ENCODE measurements at places on chromosomes 4 and X. TPM values are rescaled to one million over a fixed set of nuclear protein-coding genes. Genes with fewer than 3 reads are reported as not detected.

The TXK gene
- total RNA-seq: not detected

- DNase-seq: no peak
These were observed 104.9 kb downstream of the TMEM131L start for GRCh38 chr4:153571006-153571545.

- DNase-seq: no peak
These were observed 376.3 kb upstream of the LCORL start for GRCh38 chr4:18397681-18398390.

- DNase-seq: peak; percentile 71
These were observed 257.6 kb upstream of the CXXC4 start for GRCh38 chr4:104752337-104752736.

DNA sequence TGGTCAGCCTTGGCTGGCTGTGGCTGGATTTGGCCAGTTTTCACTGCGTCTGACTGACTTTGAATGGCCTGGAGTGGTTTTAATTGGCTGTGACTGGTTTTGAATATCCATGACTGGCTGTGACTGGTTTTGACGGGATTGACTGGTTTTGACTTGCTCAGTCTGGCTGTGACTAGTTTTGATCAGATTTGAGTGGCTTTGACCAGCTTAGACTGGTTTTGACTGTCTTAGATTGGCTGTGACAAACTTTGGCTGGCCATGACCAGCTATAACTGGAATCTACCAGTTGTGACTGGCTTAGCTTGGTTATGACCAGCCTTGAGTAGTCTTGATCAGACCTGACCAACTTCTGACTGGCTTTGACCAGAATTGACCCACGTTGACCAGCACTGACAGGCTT is 168.4 kb upstream of the AMOT start:
- no peak for DNase-seq
